ENCODE measurements at places on chromosomes 7 and 10.
A peak's percentile ranks its signal among the peaks of the same experiment; 100 is the strongest.

- no peak for DNase-seq
These were observed 76.7 kb upstream of the EN2 start for GRCh38 chr7:155380976-155381851.

DNA sequence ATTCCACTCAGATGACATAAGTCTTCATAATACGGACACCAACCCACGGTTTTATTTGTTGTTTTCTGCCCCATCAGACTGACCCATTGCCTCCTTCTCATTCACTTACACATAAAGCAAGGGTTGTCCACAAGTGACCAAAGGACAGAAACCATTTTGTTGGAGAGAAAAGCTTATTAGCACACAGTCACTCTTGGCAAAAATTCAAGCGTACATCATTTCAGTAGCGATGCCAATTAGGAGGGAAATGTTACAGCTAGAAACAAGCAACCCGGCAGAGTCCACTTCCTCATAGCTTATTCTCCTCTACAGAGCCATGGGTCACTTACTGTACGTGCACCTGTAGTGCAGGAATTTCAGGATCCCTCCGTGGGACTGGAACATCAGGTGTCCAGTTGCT lies 23.0 kb downstream of the ABLIM1 start:
- no peak for DNase-seq

- DNase-seq, result no peak
These were observed 121.3 kb downstream of the RAMP3 start for GRCh38 chr7:45278763-45279398.

DNA sequence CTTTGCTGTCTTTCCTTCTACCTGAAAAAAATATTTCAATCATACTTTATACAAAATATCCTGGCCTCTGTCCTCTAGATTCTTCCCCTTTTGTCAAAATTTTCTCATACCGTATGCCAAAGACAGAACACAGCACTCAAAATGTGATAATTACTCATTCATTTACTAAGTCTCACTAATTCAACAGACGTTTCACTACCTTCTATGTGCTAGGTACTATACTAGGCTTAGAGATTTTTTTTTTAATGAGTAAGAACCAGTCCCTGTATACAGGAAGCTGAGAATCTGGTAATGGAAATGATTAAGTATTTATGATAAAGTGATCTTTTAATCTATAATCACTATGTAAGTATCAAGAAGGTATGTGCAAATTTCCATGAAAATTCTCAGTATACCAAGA lies 128.0 kb downstream of the ELAPOR2 start:
- no peak for DNase-seq

GRCh38 chr7:68216051-68216450 lies 1219.4 kb downstream of the TYW1 start:
- no peak for DNase-seq

- peak; percentile 81 for DNase-seq
These were observed 185.0 kb downstream of the TCERG1L start for GRCh38 chr10:131126321-131127137.

Data from NCI-H1105 treated with DMSO at 0.1 percent for 48 hours (cell line).